ENCODE measurements at places on chromosomes 7 and 10.
A peak's percentile ranks its signal among the peaks of the same experiment; 100 is the strongest.

DNA sequence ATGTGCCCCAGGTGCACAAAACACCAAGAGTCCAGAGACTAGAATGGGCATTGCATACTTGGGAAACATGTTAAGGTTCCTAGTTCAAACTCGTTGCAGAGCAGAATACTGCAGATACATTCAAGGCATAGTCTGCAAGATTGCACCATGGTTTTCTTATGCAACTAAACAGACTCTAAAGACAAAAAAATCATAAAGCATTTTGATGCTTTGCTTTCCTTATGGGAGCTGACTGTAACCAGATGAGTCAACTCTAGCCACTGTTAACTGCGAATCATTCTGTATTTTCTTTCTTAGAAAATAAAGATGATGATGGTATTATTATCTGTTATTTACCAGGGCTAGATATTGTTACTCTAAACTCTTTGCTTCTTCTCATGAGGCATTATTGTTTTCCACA is 19.7 kb downstream of the TRUB1 start:
- DNase-seq, result no peak

- peak; percentile 68 for DNase-seq
Observed at GRCh38 chr7:131107337-131108211, 220.1 kb upstream of the MKLN1 start.

- no peak for DNase-seq
Observed at GRCh38 chr7:30526163-30526562, 21.5 kb upstream of the GGCT start.

DNA sequence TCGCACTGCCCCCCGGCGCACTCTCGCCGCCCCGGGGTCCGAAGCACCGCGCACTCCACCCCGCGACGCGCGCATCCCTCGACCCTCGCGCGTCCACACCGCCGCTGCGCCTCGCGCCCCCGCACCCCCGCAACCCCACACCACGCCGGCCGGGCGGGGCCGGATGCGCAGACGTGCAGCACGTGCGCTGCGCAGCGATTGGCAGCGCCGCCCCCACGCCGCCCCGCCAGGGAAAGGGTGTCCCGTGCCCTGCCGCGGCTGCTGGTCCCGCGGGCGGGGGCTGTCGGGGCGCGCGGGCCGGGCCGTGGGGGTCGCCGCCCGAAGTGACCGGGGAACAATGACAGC is 53.7 kb upstream of the KDM7A start:
- DNase-seq, result peak; percentile 36

DNA sequence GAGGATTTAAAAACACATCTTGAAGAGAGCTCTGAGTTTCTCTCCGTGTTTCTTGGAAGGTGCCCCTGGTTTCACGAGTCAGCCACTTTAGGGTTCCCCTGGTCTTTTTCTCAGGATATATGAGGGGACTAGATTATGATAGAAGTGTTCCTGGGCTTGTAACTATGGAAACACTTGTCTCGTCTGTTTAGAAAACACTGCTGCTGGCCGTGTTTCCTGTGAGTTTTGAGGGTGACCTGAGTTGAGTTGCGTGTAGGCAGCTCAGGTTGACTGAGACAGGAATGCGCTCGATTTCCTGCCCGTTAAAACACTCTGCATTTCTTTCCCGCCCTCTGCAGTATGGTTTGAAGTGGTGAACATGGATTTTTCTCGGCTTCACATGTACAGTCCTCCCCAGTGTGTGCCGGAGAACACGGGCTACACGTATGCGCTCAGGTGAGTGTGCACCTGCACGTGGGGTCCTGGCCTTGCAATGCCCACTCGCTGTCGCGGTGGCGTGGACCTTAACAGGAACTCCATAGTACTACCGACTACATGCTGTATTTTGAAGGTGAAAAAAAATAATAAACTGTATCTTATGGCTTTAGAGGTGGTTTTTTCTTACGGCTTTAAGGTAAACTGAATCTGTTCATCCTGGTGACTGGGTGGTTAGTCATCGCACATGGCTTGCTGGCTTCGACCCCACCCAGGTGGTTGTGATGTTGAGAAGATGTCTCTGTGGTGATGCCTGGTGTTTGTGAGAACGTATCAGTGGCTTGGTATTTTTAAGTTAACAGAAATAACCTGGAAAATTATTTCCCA is at the start of gene SUN1:
Gene SUN1 (plus strand): TSS at position 310 of the 801 bp plus-strand sequence. CDS start 49 bp downstream, at position 359.
- no peak for DNase-seq

DNA sequence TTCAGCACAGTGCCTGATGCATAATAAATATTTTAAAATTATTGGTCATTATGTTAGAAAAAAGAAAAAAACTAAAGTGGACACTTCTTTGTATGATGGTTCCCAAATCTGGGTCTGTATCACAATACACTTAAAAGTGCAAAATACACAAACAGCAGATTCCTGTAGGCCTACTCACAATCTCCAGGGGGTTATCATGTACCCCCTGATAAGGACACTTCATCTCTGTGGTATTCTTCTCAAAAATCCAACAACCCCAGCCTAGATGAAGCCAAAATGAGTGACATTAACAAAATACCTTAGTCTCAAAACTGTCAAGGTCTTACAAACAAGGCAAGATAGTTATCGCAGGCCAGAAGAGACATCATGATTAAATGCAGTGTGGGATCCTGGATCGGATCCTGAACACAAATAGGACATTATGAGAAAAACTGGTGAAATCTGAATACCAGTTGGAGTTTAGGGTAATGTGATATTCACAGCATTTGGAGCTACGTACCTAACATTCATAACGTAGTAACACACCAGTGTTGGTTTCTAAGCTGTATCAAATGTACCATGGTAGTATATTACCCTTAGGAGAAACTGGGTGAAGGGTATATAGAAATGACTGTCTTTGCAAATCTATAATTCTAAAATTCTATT is 45.2 kb downstream of the NSUN6 start:
- DNase-seq, result no peak

DNA sequence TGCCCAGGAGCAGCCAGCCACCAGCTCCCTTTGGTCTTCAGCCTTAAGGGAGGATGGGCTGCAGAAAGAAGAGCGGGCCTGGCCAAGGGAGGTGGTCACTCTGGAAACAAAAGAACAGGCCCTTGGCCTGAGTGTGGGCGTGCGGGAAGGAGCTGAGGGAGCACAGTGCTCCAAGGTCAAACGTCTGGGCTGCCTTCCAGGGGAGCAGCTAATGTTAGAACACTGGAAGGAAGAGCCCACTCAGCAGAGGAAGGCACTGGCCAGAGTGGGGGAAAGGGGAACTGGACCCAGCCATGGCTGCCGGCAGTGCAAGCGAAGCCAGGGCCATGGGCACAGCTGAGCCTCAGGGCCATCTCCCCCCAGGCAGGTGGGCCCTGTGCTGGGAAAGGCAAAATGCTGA is 42.7 kb downstream of the FAM53B start:
- DNase-seq, result no peak

DNA sequence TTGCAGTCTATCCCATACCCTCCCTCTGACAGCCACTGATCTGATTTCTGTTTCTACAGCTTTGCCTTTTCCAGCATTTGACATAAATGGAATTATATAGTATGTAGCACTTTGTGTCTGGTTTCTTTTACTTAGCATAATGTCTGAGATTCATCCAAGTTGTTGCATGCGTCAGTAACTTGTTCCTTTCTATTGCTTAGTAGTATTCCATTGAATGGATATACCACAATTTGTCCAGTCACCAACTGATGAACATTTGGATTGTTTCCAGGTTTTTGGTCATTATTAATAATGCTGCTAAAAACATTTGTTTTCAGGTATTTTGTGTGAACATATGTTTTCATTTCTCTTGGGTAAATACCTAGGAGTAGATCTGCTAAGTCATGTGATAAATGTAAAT is 6.5 kb upstream of the KIAA1549 start:
- DNase-seq, result no peak

Data from hematopoietic multipotent progenitor cell treated with erythropoietin and hydrocortisone succinate and interleukin-3 and kit ligand, for 15 days (in vitro differentiated cells).